ENCODE measurements at places on chromosomes 1 and 21.

DNA sequence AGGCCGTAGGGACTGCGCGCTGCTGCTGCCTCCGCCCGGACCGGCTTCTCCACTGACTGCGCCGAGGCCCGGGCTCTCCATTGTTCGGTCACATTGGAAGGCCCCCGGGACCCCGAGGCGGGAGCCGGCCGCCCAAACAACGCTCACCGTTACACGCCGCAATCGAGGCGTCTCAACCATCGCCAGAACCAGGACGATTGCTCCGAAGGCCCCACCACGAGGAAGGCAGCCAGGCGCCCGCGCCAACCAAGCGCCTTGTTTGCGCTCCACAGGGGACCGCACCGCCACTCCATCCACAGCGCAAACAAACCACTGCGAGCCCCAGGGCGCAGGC, 595 bp downstream of the GLUL start:
- DNase-seq = no peak

DNA sequence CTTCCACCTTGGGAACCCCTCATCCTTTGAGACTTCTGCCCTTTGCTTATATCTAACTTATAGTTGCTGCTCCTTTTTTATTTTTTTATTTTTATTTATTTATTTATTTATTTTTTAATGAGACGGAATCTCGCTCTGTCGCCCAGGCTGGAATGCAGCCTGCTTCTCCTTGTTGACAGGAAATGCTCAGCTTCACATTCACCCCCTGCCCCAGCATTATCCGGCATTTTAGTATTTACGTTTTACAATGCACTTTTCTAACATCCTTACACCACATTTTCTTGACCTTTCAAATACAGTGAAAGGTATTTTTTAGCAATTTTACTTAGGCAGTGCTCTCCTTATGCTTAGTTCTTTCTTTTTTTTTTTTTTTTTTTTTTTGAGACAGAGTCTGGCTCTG, 14.9 kb downstream of the CXADR start:
- no peak for DNase-seq

- DNase-seq = no peak
Observed at GRCh38 chr1:54833121-54833520, 32.0 kb upstream of the TTC22 start.

GRCh38 chr1:169484683-169485430, 887 bp downstream of the SLC19A2 start:
- DNase-seq = peak; percentile 49

- DNase-seq = no peak
Observed at GRCh38 chr1:203187689-203188264, 1.3 kb upstream of the CHI3L1 start.

- no peak for DNase-seq
Observed at GRCh38 chr1:214970016-214970415, 112.5 kb upstream of the KCNK2 start.

- no peak for DNase-seq
Observed at GRCh38 chr1:243229526-243229925, 25.6 kb downstream of the CEP170 start.
